ENCODE measurements at places on chromosomes 3 and 15. TPM values are rescaled to one million over a fixed set of nuclear protein-coding genes. Genes with fewer than 3 reads are reported as not detected.
A peak's percentile ranks its signal among the peaks of the same experiment; 100 is the strongest.

GRCh38 chr3:112143251-112143650 lies 10.2 kb upstream of the GCSAM start:
- no peak for DNase-seq

The SHC4 gene
- polyA plus RNA-seq = 0.74 TPM

The CMTM8 gene
- polyA plus RNA-seq = 0.39 TPM

GRCh38 chr3:27357665-27358258 lies 11.4 kb downstream of the NEK10 start:
- no peak for DNase-seq

DNA sequence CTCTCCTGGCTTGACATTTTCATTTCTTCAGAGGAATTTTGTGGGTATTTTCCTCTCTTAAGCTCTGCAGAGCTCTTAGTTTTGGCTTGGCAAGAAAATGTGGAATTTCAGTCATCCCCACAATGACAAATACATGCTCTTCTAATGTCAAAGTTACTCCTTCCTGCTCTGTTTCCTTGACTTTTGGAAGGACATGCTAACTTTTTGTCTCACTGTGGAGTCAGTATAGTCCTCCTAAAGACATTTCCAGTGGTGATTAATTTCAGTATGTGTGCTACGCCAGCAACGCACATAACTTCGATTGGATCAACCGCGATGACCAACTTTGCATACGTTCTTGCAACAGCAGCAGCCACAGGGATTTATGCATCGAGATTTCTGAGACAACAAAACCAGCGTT lies 13.3 kb downstream of the EBLN2 start:
- DNase-seq = no peak

- no peak for DNase-seq
Observed at GRCh38 chr3:123448536-123449101, at the start of gene ADCY5. TSS of gene ADCY5 (minus strand) at chr3:123449090. CDS start at chr3:123448545, 545 bp downstream.

The GOLGA6A gene
- polyA plus RNA-seq = not detected

GRCh38 chr15:91516866-91517265 lies 336.6 kb upstream of the SLCO3A1 start:
- no peak for DNase-seq

DNA sequence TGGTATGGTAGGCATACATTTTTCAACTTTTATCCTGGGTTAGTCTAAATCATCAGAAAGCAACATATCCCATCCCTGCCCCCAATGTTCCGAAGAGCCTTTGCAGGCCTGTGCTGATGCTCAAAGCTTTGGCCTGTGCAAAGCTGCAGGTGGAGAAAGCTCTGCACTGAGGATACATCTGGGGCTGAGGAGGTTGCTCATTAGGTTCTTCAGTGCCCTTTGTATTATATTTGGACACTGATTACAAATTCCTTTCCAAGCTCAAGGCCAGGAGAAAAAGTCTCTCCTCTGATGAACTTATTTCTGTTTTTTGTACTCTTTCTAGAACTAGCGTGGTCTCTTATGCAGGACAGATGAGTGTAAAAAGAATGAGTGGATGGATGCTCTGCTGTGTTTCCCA lies 325.5 kb upstream of the LRRFIP2 start:
- no peak for DNase-seq

GRCh38 chr3:39378088-39378487 lies 5.1 kb upstream of the SLC25A38 start:
- DNase-seq = no peak

DNA sequence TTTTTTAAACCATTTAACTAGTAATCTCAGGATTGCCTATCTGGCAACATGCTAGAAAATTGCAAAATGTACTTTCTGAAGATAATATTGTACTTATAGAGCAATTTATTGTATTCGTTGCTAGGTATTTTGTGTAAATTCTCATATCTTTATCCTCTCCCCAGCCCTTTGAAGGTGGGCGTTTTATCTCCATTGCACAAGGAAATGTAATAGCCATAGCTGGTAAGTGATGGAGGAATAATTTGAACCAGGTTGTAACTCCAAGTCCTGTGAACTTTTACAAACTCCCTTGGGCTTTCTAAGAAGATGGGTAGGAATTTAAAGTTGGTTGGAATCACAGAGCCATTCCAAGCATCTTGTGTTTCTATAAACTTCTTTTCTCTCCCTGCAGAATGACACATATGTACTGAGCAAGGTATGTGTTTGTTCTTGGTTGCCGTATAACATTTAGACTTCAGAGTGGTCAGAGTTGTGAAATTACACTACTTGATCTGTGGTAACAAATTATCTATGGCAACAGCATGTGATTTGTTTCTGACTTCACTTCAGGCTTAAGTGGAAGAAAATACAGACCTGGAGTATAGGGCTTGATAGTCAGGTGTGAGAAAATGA lies 170.9 kb downstream of the AKAP13 start:
- no peak for DNase-seq

DNA sequence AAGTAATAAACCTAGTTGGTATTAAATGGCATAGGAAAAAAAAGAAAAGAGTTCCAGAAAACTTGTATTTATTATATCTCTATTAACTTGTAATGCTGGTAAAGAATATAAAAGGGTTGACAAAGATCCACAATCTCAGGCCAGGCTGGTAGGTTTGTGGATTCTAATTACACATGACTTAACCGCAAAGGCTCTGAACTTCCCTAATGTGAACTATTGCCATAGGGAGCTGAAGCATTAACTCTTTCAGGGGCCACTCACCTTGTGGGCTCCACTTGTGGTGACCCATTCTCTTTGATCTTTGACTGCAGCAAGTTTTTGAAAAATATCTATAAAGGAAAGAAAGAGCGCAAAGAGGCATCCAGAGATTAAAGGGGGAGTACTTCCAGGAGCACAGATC lies 58.5 kb downstream of the NEK10 start:
- DNase-seq = no peak

DNA sequence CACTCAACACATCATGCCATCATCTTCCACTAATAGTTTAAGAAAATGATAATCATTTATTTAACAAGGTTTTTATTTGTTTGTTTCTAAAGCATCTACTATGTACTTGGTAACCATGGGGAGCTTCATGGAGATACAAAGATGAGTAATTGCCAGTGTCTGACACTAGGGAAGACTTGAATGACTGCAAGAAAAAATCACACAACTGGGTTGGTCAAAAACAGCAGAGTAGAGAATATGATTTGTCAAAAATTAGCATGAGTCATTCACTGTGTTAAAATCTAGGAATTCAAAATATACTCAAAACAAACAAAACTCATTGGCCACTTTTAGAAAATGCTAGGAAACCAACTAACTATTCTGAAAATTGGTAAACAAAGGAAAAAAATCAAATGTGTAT lies 6.3 kb downstream of the BNC1 start:
- no peak for DNase-seq

DNA sequence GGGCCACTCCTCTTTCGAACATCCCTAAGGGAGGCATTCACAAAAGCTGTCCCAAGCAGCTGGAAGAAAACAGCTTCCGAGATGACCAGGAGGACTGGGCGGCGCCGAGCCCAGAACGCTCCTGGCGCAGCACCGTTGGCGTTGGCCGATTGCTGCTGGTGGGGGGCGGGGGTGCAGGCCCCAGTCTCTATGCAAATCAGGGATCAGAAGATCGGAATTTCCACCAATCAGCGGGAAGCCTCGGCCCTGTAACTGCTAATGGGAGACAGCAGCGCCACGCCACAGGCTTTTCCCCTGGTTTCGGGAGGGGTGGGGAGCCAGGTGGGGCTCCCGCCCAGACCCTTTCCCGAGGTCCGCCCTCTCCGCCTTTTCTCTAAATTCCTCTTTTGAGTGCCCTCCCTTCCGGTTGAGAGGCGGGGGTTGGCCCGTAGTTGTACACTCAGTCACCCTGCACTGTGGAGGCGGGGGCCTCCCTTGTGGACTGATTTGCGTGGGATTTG lies 27.0 kb downstream of the HMCES start:
- DNase-seq = peak; percentile 80

GRCh38 chr3:63863150-63864007 lies at the start of the genes ATXN7 and THOC7:
TSS of gene ATXN7 (plus strand) at chr3:63863867. CDS start at chr3:63912599, 48,732 bp downstream.
TSS of gene THOC7 (minus strand) at chr3:63863805. CDS start at chr3:63863790, 15 bp downstream.
- no peak for DNase-seq

The CYP1A1 gene
- not detected for polyA plus RNA-seq

- no peak for DNase-seq
Observed at GRCh38 chr3:54712539-54712938, 215.3 kb downstream of the LRTM1 start.

- no peak for DNase-seq
Observed at GRCh38 chr3:55655544-55655943, 168.4 kb upstream of the WNT5A start.

The MBNL1 gene
- 203 TPM for polyA plus RNA-seq

GRCh38 chr3:111610612-111611054 lies 15.5 kb upstream of the ZBED2 start:
- no peak for DNase-seq

DNA sequence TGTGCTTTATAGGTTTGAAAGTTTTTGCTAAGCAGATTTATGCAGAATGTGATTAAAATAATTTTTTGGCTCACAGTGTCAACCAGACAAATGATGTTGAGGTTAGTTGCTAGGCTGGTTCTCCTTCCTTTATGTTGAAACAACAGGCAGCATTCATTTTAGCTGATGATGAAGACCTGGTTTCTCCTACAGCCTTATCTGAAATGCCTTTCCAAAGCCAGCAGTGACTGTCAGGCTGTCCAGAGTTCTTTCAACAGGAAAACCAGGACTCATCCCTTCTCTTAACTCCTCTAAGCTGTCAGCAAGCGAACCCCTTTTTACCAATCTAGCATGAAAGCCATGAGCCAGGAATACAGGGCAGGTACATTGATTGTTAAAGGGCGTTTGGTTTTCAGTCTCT lies 84.1 kb downstream of the ZNF609 start:
- no peak for DNase-seq

The C3orf22 gene
- not detected for polyA plus RNA-seq

The C3orf49 gene
- polyA plus RNA-seq = not detected

- DNase-seq = no peak
Observed at GRCh38 chr15:31957581-31957980, 72.7 kb upstream of the CHRNA7 start.

DNA sequence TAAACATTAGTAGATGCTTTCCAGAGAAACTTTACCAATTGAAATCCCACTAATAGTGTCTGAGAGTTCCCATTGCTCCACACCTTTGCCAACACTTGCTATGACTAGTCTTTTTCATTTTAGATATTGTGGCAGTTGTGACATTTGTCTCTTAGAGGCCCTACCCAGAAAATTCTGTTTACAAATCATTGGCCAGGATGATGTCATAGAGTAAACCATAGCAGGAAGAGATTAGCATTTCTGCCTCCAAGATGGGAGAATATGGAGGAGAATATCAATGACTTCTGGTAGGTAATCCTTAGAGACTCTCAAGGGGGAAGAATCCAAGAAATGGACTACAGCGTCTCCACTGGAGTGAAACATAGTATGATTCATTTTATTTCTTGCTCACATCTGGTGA lies 291.0 kb upstream of the CNTN3 start:
- no peak for DNase-seq

- no peak for DNase-seq
Observed at GRCh38 chr15:99604865-99605264, 39.1 kb downstream of the MEF2A start.

DNA sequence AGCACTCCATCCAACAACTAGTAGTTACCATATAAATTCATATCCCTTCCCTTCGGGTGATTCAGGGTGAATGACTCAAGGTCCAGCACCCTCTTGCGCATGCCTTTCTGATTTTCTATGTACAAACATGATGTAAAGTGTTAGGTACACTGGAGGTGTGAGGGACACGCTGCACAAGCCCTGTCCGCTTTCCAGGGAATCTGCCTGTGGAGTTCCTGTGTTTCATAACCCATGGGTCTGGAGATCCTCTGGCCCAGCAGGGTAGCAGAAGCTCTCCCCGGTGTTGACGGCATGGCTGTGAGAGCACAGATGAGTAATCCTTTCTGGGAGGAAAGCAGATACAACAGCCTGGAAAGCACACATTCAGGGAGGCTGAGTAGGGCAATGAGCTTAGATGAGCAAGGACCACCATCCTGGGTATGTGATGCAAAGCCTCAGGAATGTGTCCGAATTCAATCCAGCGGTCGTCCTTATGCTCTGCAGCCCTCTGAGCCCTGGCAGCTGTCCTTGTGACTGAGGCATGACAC lies 142.9 kb upstream of the TP63 start:
- DNase-seq = no peak

- no peak for DNase-seq
Observed at GRCh38 chr15:74723754-74724334, 1.5 kb downstream of the CYP1A1 start.

GRCh38 chr15:99411234-99411633 lies 154.6 kb upstream of the MEF2A start:
- DNase-seq = no peak

- DNase-seq = no peak
Observed at GRCh38 chr15:36831904-36832287, 252.5 kb downstream of the CDIN1 start.

The UROC1 gene
- polyA plus RNA-seq = not detected

GRCh38 chr3:23324745-23325144 lies 121.6 kb downstream of the UBE2E2 start:
- peak; percentile 12 for DNase-seq

The ZNF639 gene
- 13.8 TPM for polyA plus RNA-seq

DNA sequence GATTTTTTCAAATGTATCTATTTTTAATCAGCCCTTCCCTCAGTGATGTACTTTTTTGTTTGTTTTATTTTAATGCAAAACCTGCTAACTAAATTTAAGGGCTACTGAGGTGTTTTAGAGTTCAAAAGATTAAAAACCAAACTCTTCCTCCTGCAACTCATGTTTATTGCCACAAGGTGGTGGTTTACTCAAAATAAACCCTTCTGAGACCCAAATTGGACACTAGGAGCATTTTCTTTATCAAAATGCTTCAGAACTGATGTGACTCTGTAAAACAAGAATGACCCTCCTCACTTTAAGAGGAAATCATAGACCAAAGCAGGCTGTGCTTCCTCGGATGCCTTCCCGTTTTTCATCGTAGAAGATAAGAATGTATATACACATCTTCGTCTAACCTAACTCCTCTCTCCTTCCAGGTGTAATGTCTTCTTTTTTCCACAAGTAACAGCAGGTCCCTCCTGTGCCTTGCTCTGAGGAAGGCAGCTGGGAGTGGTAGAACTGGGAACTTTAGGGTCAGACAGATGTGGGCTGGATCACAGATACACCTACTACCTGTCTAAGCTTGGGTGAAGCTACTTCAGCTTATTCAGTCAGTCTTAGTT lies 2.9 kb upstream of the NME9 start:
- DNase-seq = no peak

Data from BJ (cell line).